Gastroesophageal sphincter (tissue), 4 donors: ENCODE measurements at places on chromosomes 3 and 15. TPM values are rescaled to one million over a fixed set of nuclear protein-coding genes. Genes with fewer than 3 reads are reported as not detected.

The TRPM1 gene
- not detected for total RNA-seq

The MOBP gene
- total RNA-seq: not detected

The PPP2R3A gene
- total RNA-seq: 22.5 TPM

The WDR93 gene
- 0.15 TPM for total RNA-seq

The AP4E1 gene
- 12.7 TPM for total RNA-seq

The SLC12A6 gene
- 19.0 TPM for total RNA-seq

The SLC22A13 gene
- total RNA-seq: 0.16 TPM

The CEP152 gene
- 5.0 TPM for total RNA-seq

The C3orf38 gene
- 15.6 TPM for total RNA-seq

The GPR176 gene
- total RNA-seq: 1.6 TPM

The NR2F2 gene
- total RNA-seq: 126 TPM

The MORC1 gene
- total RNA-seq: not detected

The FHIT gene
- 5.0 TPM for total RNA-seq

The GOLGA6A gene
- 1.3 TPM for total RNA-seq

The TMEM89 gene
- total RNA-seq: not detected
